ENCODE measurements at places on chromosomes 7 and 10.

DNA sequence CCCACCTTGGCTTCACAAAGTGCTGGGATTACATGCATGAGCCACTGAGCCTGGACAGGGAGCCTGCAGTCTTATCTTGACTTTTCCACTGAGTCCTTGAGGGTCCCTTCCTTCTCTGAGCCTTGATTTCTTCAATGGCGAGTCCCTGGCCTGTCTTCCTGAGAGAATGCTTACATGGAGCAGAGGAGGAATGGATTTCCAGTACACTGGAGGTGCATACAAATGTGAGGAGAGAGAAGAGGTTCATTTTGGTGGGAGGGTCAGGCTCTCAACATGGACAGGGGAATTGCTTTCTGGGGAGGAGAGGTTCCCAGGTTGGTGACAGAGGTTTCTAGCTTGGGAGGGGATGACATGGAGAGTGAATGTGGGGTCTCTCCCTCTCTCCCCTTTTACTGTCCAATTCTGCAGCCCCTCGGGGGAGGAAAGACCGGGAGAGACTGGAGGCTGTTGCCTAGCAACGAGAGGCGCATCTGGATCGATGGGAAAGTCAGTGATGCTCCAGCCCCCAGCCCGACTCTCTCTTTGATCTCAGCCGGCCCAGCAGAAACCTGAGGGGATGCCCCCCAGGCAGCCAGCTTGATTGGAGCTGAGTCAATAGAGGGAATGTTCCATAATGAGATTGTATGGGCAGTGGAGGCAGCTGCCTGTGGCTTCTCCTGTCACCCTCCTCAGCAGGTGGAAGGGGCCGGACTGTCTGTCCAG, 14.8 kb downstream of the SRRM3 start:
- peak; percentile 69 for DNase-seq

- DNase-seq = no peak
These were observed 174.8 kb downstream of the TNS3 start for GRCh38 chr7:47407136-47407535.

GRCh38 chr10:3438606-3439005, 266.0 kb upstream of the PITRM1 start:
- DNase-seq = no peak

DNA sequence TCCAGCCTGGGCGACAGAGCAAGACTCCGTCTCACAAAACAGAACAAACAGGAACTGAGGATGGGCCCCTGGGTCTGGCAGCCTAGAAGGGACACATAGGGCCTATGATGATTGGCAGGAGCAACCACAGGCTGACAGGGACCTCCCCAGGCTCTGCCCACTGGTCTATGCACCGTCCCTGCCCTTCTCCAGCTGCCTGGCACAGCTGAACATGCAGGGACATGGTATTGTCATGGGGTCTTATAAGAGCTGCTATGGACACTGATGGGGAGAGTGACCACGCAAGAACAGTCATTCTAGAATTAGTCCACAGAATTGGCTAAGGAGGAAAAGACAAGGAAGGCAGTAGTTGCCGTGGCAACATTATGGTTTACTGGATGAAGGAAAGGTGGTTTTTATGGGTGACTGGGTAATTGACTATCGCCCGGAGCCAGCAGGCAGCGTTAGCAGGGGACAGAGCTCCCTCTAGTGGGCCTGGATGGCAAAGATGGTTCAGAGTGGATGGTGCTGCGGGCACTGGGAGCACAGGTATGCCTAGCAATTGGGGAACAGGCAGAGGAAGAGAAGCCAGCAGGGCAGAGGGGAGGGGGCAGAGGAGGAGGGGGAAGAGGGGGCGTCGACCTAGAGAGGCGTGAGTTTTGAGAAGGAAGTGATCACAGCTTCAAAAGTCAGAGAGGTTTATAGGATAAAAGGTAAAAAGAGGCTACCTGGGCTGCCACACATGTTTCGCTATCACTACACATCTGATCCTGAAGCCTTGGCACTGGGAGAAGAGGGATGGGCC, 7.8 kb upstream of the TRIM56 start:
- DNase-seq = peak; percentile 76

- no peak for DNase-seq
These were observed 1132.0 kb upstream of the LRRTM3 start for GRCh38 chr10:65793738-65794425.

GRCh38 chr7:28685242-28685643, 272.9 kb downstream of the TRIL start:
- DNase-seq = no peak
